Neural crest cell (in vitro differentiated cells): ENCODE measurements at places on chromosomes 6 and 20. TPM values are rescaled to one million over a fixed set of nuclear protein-coding genes. Genes with fewer than 3 reads are reported as not detected.

The AGPAT1 gene
- 88.9 and 92.9 TPM in 2 replicates for total RNA-seq

GRCh38 chr6:24796616-24797290 is 2.0 kb downstream of the ARMH2 start:
- DNase-seq, result no peak

The MYCT1 gene
- total RNA-seq, result not detected in 2 replicates

- DNase-seq, result no peak
These were observed 26.6 kb upstream of the NPBWR2 start for GRCh38 chr20:64133951-64134407.

GRCh38 chr6:23145781-23146180 is 576.4 kb downstream of the HDGFL1 start:
- no peak for DNase-seq

GRCh38 chr6:44237813-44238433 is 9.0 kb upstream of the HSP90AB1 start:
- peak; percentile 81 for DNase-seq

The MYLK2 gene
- total RNA-seq, result 1.6 and 1.8 TPM in 2 replicates

The SNPH gene
- 3.0 and 3.3 TPM in 2 replicates for total RNA-seq

The SLC17A9 gene
- total RNA-seq, result 1.2 and 1.4 TPM in 2 replicates

GRCh38 chr6:118171852-118172251 is 264.8 kb downstream of the SLC35F1 start:
- DNase-seq, result no peak

DNA sequence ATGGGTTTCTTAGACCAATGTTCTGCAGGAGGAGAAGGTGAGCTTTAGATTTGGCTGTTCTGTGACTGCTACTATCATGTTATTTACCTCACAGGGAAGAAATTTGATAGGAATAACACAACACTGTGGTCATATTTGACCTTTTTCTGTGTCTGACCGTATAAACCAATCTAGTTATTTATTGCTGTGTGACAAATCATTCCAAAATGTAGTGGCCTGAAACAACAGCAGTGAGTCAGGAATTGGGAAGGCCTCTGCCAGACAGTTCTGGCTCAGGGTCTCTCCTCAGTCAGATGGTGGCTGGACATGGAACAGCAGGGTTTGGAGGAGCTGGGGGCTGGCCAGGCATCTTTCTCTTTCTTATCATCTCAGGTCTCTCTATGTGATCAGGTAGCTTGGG is 33.0 kb downstream of the RIPOR2 start:
- DNase-seq, result no peak

The TSHZ2 gene
- 6.4 and 8.5 TPM in 2 replicates for total RNA-seq

GRCh38 chr20:46057856-46058598 is 29.0 kb downstream of the SLC12A5 start:
- DNase-seq, result peak; percentile 45

DNA sequence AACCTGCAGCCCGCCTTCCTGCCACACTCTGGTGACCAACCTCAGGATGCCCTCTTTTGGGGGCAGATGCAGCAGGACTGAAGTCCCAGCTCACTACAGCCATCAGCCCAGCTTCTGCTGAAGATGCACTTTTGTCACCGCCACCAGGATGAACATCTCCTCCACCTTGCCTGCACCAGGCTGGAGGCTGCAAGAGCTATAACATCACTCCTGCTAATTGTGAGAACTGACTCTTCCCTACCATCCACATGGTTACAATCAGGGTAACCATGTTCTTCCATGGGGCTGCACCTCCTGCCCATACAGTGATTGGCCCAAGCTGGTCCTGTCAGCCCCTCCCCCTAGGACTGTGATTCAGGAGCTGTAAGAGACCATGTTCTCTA is 2.0 kb upstream of the ACTL10 start:
- DNase-seq, result no peak

- no peak for DNase-seq
These were observed 14.0 kb upstream of the LOC128125822 start for GRCh38 chr6:63558278-63558677.

The SMIM13 gene
- 12.3 and 13.3 TPM in 2 replicates for total RNA-seq

DNA sequence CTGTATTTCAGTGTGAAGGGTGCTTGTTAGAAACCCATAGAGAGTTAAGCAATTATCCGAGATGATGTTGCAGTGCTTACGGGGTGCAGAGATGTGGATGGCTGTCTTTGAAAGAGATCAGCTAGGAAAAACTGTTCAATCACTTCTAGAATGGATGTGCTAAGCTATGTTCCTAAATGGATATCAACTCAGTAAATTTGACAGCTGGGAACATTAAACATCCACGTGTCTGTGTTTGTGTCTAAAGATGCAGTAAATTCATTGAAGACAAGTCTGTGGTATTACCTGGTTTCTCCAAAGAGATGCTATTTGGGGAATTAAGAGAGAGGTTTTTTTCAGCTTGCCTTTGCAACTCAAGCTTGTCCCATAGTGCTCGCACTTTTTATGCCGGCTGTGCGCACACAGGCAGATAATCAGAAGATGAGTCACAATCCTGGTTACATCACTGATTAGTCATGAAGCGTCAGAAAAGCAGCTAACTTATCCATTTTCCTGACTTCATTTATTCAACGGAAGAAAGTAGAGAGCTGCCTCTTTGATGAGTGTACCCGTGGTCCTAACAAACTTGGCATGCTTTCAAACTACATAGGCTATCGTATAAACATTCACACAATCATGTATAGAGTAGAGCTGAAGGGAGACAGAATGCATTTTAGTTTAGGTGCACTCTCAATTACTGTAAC is 691.7 kb upstream of the SLC35B3 start:
- DNase-seq, result no peak

DNA sequence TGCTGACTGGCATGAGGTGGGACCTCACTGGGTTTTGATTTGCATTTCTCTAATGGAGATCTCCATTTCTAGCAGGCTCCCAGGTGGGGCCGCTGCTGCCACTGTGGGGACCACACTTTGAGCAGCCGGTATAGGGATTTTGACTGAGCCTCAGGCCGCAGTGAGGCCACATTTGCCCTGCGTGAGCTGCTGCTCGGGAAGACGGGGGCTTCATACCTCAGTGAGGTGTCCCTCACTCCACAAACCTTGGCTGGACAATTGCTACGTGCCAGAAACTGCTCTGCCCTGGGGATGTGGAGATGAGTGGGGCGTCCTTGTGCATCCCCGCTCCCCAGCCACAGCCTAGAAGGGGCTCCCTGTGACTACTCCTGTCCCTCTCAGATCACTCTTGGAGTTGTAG is 134.3 kb downstream of the ANKRD60 start:
- DNase-seq, result no peak

The NSFL1C gene
- 93.9 and 97.7 TPM in 2 replicates for total RNA-seq
